Activated CD4-positive, alpha-beta T cell treated with anti-CD3 and anti-CD28 coated beads, Interleukin-2, amount 50 U/mL, for 4 hours (primary cell): ENCODE measurements at places on chromosomes 6 and 20.

DNA sequence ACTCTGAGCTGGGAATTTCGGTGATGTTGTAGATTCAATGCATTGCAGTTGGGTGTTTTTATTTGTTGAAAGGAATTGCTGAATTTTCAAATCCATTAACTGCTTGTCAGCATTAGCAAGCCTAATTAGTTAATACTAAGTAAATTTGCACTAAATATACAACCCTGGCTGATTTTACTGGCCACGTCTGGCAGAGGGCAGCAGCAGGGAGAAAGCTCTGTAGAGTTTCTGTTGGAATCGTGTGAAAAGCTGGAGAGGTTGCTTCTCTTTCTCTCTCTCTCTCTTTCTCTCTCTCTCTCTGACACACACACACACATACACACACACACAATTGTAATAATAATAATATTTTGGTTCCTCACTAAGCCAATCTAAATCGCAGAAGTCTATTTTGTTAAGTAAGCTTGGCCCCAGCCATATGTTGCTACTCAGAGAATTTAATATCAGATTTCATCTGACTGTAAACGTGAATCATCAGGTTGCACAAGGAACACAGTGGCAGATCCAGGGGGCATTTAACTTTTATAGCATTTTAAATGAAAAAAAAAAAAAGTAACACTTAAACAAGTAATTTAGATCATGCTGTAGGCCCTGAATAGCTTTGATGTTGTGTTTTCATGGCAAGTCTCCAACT is 289.5 kb downstream of the ESR1 start:
- no peak for DNase-seq

GRCh38 chr6:74656453-74656852 is 549.4 kb downstream of the COL12A1 start:
- no peak for DNase-seq

DNA sequence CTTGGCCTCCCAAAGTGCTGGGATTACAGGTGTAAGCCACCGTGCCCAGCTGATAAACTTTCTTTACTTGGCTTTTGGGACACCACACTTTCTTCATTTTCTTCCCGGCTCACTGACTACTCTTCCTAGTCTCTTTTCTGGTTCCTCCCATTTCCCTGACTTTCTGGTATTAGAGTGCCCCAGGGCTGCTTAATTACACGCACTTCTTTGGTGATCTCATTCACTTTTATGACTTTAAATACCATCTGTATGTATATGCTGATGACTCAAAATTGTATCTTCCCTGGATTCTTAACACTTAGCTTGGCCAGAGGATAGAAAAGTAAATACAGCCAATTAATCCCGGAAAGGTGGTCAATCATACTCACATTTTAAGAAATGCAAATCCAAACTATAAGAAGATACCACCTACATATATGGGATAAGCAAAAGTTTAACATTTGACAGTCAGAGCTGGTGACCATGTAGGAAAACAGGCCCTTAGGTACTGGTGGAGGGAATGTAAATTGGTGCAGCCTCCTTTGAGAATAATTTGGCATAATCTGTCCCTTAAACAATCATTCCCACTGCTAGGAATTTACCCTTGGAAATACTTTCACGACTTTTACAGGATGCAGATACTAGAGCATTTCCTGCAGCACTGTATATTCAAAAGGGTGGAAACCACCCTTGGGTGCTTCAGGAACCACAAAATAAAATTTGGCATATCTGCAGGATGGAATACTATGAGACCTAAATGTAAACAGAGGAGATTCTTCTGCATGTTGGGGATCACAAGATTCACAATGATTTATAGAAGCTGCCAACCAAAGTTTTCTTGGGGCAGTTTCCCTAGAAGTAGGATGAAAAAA is 9.4 kb upstream of the NANP start:
- DNase-seq, result no peak

DNA sequence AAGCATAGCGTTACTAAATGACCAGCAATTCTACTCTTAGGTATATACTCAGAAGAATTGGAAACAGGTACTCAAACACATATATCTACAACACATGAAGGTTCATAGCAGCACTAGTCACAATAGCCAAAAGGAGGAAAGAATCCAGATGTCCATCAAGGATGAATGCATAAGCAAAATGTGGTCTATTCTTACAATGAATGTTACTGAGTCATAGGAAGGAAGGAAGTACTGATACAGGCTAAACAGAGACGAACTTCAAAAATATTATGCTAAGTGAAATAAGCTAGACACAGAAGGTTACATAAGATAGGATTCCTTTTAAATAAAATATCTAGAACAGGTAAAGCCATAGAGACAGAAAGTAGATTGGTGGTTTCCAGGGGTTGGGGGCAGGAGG is 93.5 kb downstream of the MAP3K7 start:
- no peak for DNase-seq

DNA sequence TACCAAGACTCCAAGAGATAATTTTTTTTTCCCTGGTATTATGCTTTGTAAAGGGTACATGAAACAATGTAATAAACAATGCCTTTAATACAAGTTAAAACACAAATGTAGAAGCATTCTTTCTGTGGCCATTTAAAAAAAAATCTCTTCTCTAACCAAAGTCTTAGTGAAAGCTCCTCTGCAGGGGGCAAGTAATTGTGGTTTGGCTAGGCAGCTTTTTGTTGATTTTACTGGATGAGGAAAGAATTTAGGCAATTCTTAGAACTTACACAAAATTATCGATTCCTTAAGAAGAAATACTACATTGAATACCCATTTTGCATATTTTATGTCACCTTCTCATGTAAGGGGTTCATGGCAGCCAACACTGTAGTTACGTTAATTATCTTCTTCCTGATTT is 12.4 kb downstream of the TFB1M start:
- DNase-seq, result no peak

DNA sequence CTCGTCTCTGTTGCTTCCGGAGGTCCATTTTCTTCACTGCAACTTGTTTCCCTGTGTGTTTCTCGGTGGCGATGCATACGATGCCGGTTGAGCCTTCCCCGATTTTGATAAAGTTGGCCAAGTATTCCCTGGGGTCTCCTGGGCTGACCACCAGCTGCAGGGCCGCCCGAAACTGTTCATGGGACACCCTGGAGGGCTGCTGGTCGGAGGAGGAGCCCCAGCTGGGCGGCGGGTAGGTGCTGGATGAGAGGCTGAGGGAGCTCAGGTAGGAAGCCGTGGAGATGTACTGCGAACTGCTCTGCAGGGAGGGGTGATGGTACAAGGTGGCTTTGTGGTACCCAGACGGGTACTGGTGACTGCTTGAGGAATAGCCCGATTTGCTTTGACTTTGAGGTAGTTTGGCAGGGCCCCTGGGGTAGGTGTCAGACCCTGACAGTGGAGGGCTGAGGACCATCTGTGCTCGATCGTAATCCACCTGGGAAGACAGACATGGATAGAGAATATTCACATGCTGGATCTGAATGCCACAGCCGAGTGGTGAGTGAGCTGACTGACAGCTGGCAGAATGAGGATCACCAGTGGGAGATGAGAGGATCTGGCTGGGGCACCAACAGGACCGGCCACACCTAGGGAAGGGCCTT is 51.6 kb downstream of the LAMP5 start:
- no peak for DNase-seq

GRCh38 chr20:48198929-48199451 is 413.7 kb upstream of the SULF2 start:
- no peak for DNase-seq

GRCh38 chr6:155143029-155143577 is 120.7 kb upstream of the CLDN20 start:
- DNase-seq, result no peak

DNA sequence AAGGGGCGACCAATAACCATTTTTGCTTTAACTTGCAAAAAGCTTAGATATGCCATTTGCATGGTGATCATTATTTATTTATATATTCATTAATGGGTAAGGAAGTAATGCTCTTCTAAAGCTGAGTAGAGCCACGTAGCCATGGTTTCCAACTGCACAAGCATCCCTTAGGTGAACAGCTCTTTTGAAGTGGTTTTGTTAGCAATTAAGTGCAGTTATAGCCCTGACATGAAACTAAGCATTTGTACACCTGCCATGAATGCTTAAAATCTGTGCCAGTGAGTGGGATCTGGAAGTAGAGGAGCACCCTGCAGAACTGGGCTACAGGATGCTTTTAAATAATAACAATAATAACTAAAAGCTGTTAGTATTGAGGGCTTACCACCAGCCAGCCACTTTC is 19.1 kb downstream of the TRAF3IP2 start:
- DNase-seq, result no peak

DNA sequence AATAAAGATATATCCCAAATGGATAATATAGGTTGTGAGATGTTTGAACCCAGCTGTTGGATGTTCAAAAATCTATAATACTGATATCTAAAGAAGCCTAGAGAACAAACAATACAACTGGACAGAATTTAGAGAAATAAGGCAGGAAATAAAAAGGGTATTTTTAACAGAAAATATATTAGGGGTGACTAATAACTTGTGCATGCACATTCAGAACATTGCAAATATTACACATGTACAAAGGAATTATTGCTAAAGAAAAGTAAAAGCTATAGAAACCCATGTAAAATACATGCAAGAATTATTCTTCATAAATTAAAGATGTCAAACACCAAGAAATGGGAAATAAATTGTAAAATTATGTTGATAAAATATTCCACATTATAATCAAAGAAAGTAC is 32.7 kb upstream of the HCRTR2 start:
- no peak for DNase-seq

GRCh38 chr6:160260803-160261450 is 2.3 kb upstream of the SLC22A2 start:
- DNase-seq, result no peak

GRCh38 chr20:38987777-38988176 is 25.6 kb downstream of the DHX35 start:
- DNase-seq, result no peak

- DNase-seq, result no peak
These were observed 930.2 kb downstream of the TFAP2A start for GRCh38 chr6:9484686-9485085.

GRCh38 chr20:51393571-51393970 is 148.9 kb downstream of the NFATC2 start:
- no peak for DNase-seq

DNA sequence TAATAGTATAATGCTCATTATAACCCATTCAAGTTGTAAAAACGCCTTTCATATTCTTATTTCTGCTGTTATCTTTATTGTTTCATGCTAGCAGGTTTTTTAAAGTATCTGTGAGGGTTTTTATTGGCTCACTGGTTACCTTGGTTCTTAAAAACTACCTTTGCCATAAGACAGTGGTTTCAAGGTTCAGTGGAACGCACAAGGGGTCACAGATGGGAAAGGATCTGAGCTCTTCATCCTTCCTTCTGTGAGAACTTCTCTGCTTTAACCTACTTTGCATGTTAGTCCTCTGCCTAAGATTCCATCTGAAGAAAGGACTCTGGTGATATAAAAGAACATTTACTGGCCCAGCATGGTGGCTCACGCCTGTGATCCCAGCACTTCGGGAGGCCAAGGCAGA is 492.6 kb downstream of the CD83 start:
- no peak for DNase-seq

DNA sequence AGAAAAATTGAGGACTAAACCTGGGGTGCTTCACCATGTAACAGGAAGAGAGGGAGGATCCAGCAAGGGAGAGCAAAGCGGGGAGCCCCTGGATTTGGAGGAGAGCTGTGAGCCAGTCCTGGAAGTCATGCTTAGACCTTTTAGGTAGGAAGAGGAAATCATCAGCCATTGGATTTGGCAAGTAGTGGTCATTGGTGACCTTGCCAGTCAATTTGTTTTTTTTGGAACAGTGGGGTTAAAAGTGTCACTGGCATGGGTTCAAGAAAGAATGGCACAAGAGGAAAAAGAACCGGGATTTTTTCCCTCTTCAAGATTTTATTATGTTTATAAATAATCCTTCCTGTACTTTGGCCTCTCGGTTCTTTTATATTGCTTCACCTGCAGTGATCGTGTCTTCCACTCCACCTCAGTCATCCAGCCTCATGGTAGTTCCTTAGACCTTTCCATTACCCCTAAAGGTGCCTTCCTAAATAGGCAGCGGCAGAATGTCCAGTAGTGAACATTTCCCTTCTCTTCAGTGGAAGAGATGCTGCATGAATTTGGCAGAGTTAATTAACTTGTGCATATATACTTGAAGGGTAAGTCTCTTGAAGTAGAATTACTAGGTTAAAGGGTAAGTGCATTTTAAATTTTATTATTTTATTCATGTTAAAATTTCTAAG is 124.7 kb downstream of the QKI start:
- DNase-seq, result no peak

DNA sequence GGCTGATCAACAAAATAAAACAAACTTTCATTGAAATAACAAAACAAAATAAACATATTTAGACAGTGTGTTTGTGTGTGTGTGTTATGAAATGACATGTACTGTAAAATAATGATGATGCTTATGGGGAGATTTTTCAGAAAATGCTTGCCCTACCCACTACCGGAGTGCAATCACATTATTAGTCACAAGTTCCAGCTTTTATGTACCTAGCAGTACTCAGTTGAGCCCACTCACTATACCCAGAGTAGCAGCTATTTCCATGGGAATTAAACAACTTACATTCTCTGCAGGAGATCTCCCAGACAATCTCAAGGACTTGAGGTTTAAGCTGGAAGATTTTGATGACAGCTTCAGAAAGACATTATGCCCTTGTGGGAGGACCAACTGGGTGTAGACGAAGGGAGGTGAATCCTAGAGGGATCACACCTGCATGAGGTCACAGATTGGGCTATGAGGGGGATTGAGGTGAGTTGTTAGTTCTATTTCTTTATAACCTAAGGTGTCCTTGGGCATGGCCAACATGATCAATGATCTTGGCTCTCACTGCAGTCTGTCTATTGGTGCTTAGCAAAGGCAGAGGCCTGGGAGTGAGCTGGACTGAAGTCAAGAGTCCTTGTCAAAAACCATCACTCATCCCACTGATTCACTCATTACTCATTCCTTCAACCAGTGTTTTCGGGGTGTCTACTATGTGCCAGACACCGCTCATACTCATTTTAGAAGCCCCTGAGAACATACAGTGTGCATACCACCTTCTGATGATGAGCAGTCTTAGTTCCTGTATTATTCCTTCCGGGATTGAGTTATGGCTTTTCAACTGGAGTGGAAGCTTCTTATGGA is 6.7 kb upstream of the CLIC5 start:
- DNase-seq, result no peak

GRCh38 chr6:151176911-151177770 is 62.6 kb upstream of the AKAP12 start:
- no peak for DNase-seq

GRCh38 chr20:34928411-34928810 is 27.2 kb downstream of the GSS start:
- no peak for DNase-seq

DNA sequence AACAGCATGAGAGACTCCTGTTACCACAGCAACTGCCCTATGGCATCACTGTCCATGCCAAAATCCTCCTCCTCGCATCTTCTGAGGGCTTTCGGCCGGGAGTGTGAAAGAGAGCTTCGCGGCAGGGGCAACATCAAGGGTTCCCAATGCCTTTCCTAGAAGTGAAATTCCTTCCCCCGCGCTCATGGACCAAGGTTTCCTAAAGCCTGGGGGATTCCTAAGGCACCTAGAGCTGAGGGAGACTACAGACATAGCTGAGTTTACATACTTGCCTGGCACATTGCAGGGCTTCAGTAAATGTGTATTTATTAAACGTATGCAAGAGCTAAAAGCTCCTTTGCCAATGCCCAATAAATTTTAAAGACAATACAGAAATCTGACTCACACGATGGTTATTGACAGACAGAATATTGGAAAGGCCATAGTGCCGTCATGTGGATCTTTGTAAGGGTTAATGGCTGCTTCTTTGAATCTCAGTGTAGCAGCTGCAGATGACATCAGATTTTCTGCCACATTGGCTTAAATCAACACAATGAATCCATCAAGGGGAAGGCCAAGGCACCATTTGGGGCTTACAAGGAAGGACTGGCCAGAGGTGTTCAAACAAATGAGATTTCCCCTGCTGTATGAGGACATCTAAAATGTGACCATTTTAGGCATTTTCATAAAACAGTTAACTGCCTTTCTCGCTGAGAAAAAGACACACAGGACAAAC is 281.2 kb upstream of the JARID2 start:
- no peak for DNase-seq
